Amniotic epithelial cell (primary cell): ENCODE measurements at places on chromosomes 1 and 21.

GRCh38 chr1:21559788-21560567 lies 50.8 kb downstream of the ALPL start:
- DNase-seq: no peak

GRCh38 chr1:44036409-44037139 lies 5.3 kb upstream of the SLC6A9 start:
- DNase-seq: peak; percentile 36

- peak; percentile 19 for DNase-seq
These were observed 9.2 kb upstream of the DENND2D start for GRCh38 chr1:111209622-111210021.

DNA sequence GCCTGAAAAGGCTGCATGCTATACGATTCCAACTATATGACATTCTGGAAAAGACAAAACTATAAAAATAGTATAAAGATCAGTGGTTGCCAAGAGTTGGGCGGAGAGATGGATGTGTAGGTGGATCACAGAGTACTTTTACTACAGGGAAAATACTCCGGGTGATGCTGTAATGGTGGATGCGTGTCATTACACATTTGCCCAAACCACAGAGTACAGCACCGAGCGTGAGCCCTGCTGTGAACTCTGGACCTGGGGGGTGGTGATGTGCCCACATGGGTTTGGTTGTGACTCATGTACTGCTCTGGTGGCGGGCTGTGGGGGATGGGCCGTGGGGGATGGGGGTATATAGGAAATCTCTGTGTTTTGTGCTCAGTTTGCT lies 162.7 kb upstream of the COL6A1 start:
- DNase-seq: peak; percentile 83

DNA sequence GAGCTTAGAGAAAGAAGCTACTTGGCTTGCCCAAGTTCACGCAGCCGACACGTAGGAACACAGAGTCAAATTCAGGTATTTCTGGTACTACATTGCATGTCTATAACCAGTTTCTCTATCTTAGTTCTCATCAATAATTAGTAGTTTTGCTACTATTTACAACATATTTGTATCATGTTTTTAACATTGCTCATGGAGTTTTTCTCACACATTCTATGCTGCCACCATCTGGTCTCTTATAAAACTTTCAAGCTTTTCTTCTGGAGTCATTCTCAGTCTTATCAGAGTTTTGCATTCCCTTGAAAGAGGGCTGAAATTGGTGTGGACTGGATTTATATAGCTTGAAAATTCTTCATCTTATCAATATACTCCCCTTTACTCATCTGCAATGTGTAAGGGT lies 118.8 kb upstream of the PALMD start:
- peak; percentile 29 for DNase-seq

GRCh38 chr1:185693654-185694053 lies 40.5 kb upstream of the HMCN1 start:
- no peak for DNase-seq

GRCh38 chr1:94014087-94014486 lies 104.9 kb upstream of the GCLM start:
- no peak for DNase-seq

GRCh38 chr1:45205011-45205909 lies 1.1 kb downstream of the ZSWIM5 start:
- peak; percentile 24 for DNase-seq

GRCh38 chr1:232507571-232507970 lies 122.4 kb downstream of the SIPA1L2 start:
- DNase-seq: no peak

DNA sequence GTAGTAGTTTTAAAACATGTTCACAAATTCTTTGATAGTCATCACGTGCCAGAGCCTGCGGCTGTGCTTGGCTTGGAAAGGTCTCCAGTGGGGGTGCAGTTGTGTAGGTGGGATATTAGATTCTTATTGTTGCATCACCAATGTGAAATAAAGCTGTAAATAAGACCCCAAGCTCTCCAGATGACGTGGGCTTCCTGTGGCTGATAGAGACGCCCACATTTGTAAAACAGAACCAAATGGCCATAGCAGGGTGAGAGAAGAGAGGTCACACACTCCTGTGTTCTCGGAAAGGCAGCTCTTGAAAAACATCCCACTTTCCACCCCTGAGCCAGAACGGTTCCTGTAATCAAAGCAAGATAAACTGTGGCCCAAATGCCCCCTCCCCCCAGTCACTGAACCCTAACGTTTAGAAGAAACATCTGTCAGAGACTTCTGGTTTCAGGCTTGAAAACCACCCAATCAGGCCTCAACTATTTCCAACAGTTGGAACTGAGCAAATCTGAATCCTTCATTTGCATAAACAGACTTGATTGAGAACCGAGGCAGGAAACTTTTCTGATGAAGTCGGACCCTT lies 6.6 kb upstream of the NTPCR start:
- no peak for DNase-seq

GRCh38 chr1:11174261-11174942 lies 14.8 kb upstream of the ANGPTL7 start:
- DNase-seq: no peak

DNA sequence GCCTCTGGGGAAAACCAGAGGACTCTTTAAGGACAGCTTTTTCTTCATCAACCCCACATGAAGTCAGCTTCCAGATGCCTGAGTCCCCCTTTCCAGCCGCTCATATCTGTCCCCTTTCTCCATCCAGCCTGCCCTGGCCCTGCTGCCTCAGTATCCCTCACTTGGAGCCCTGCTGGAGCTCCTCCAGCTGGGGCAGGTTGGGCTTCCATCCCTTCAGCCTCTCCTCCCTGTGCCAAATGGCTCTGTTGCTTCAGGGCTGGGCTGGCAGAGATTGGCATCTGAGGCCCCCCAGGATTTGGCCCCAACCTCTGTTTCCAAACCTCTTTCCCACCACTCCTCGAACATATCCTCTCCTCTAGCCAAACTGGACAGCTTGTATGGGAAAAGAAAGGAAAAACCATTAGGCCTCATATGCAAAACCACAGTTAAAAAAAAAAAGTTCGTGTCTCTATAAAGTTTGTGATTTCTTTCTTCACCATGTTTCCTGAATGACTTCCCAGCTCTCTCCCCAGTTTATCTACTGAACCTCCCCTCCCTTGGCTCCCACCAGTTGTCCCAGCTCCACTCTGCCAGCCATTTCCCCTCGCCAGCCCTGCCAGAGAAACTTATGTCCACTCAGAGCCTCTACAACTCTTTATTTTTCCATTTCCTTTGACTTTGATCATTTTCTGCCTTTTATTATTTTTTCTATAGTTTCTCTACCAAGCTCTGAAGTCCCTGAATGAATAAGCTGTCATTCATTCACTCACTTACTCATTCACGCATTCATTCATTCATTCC lies 217.9 kb downstream of the FOXD2 start:
- no peak for DNase-seq

DNA sequence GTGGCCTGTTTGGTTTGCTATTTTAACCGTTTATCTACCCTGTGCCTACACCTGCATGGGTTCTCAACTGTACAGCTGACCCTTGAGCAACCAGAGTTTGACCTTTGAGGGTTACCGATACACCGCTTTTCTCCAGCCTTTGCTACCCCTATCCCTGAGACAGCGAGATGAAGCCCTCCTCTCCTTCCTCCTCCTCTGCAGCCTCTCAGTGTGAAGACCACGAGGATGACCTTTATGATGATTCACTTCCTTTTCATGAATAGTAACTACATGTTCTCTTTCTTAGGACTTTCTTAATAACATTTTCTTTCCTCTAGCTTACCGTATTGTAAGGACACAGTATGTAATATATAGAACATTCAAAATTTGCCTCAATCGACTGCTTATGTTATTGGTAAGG lies 14.5 kb upstream of the RNF187 start:
- DNase-seq: peak; percentile 29

- no peak for DNase-seq
These were observed 114.0 kb downstream of the NBPF12 start for GRCh38 chr1:147052143-147052542.

DNA sequence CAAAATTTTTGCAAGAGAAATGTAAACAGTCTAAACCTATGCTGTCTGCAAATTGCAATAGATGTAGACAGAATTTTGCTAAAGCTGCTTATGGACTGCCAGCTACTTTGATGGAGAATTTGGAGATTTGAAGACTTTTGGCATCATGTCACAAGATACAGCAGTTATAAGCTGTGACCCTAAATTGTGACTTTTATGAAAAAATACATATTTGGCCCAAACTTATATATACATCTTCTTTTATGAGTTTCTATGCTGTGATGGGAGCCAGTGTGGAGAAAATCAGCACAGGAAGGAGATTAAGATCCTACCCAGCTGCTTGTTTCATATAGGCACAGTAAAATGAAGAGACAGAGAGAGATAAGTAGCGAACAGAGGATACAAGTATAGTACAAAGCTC lies 1595.4 kb downstream of the PLA2G4A start:
- DNase-seq: no peak

DNA sequence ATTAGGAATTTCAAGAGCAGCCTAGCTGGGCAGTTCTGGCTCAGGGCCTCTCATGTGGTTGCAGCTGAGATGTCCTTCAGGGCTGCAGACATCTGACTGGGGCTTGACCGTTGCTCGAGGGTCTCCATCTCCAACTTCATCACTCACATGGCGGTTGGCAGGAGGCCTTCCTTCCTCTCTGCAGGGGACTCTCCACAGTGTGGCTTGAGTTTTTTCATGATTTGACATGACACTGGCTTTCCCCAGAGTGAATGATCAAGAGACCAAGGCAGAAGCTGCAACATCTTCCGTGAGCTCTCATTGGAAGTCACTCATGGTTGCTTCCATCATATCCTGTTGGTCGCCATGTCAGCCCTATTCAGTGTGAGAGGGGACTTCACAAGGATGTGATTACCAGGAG lies 74.6 kb downstream of the RUNX3 start:
- no peak for DNase-seq

GRCh38 chr21:41678924-41679318 lies 87.9 kb downstream of the RIPK4 start:
- DNase-seq: peak; percentile 97

- no peak for DNase-seq
These were observed 418.2 kb upstream of the NFIA start for GRCh38 chr1:60664086-60664625.

DNA sequence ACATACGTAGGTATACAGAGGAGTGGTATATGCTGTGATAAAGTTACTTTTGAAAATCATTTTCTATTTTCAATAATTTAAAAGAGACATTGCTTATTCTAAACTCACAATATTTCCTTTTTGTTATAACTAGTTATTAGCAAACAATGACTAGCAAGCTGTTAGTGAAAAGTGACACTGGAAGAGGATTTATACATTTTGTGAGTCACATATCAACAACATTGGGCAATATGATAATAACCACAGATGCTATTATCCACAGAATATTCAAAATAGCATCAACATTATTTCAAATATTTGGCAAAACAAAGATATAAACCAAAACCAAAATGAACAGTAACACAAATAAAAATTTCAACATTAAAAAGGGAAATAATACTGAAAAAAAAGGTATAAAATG lies 104.0 kb upstream of the HP1BP3 start:
- DNase-seq: peak; percentile 63

DNA sequence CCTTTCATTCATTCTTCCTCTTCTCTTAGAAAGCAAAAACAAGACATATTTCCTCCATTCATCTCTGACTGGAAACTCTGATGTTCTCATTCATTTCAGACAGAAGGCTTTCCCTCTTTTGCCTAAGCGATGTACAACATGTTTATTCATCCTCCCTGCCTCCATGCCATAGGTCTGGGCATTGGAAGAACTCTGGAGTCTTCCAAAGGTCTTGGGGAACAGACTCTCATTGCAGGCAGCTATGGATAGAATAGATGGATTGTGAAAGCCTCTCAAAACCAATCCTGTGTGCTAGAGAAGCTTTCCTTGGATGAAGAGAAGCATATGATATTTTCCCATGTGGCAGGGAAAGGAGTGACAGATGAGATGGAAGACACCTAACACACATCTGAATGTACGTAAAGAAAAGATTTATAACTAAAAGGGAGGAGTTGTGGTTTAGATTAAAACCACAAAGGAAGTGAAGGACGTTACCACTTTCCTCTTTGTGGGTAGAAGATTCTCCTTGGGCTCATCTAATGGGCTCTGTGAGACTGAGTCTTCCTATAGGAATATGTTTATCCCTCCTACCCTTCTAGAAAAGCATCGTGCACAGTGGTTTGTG lies 38.7 kb downstream of the BCL9 start:
- peak; percentile 87 for DNase-seq

GRCh38 chr21:41957991-41958766 lies 4.4 kb upstream of the C2CD2 start:
- DNase-seq: peak; percentile 78

- no peak for DNase-seq
These were observed 136.0 kb downstream of the TLR5 start for GRCh38 chr1:223006917-223007648.

GRCh38 chr1:10211805-10212410 lies 1.5 kb downstream of the KIF1B start:
- DNase-seq: no peak

- peak; percentile 95 for DNase-seq
These were observed 7.4 kb downstream of the IRF2BP2 start for GRCh38 chr1:234602334-234603220.

- DNase-seq: peak; percentile 35
These were observed 90.0 kb upstream of the LYPLAL1 start for GRCh38 chr1:219083631-219084030.

DNA sequence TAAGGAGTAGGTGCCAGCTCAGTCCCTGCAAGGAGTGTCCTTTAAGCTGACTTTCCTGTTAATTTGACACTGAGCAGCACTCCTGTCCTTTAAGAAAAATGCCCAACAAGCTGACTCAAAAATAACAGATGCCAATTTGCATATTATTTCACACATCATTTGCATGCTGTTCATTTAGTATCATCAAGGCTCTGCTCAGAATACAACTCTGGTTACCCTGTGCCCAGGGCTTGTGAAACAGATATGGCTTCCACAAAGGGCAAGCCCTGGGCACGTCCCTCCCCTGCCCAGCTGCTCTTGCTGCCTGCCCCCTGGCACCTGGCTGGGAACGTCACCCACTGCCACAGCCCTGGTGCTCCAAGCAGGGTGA lies 10.3 kb downstream of the KCNN3 start:
- no peak for DNase-seq

DNA sequence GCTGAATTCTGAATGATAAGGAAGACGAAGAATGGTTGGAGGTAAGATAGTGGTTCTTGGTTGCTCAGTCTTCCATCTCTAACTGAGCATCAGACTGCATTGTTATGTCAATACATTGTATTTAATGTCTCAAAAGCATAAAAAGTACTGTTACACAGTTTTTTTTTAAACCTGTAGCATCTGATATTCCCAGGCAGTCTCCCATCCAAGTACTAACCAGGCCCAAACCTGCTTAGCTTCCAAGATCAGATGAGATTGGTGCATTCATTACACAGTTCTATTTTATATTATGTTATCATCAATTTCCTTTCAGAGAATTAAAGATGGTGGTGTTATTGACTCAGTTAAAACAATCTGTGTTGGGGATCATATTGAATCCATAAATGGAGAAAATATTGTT lies 48.9 kb downstream of the GIPC2 start:
- no peak for DNase-seq
